EL (cell line): ENCODE measurements at places on chromosomes 5 and 9.

- peak; percentile 59 for DNase-seq
These were observed 18.9 kb downstream of the MARCHF11 start for GRCh38 chr5:16160706-16161105.

- peak; percentile 75 for DNase-seq
These were observed 566 bp upstream of the FOCAD start for GRCh38 chr9:20683351-20684034.

DNA sequence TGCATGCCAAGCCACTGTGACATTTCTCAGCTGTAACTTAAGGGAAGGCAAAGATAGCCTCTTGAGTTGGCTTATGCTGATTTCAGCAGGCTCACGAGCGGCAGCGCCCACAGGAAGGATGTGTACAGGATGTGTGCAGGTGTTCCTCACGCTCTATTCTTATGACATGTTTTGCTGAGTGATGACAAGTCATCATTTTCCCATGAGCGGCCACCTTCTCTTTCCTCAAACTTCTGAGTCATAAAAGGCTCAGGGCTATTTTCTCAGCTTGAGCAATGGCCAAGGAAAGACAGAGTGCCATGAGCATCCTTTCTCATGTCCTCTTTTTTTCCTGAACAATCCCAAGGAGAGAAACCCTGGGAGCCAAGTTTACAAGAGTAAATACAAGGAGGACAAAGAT is 365.9 kb downstream of the PLK2 start:
- DNase-seq: peak; percentile 68

GRCh38 chr9:114883709-114884108 is 46.7 kb downstream of the TNFSF8 start:
- no peak for DNase-seq

- no peak for DNase-seq
These were observed 20.8 kb downstream of the GPRIN1 start for GRCh38 chr5:176589039-176589769.

GRCh38 chr5:166382031-166382430 is 1909.4 kb upstream of the WWC1 start:
- no peak for DNase-seq

- DNase-seq: no peak
These were observed 339.2 kb downstream of the AGTPBP1 start for GRCh38 chr9:85402551-85402950.

DNA sequence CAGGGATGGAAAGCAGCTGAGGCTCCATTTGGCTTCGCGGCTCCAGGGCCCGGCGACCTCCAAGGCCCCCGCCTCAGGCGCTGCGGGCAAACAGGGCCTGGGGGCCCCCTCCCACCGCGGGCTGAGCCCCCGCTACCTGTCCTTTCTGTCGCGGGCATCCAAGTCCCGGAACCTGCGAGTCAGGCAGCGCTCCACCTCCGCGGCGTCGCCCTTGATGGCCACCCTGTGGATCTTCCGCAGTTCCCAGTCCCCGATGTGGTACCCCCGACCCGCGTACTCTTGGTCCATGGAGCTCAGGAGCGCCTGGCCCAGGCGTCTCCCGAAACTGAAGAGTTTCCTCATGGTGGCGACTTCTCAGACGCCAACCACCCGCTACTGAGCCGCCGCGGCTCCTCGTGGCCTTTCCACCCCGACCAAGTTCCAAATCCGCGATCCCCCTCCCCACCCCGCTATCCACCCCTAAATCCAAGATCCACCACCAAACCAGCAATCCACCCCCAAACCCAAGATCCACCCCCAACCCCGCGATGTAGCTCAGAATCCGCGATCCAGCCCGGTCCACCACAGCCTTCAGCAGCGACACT is 86.5 kb upstream of the CCDC180 start:
- no peak for DNase-seq

GRCh38 chr5:124873188-124873587 is 126.7 kb upstream of the ZNF608 start:
- DNase-seq: no peak

GRCh38 chr5:145856285-145856818 is 16.5 kb downstream of the GRXCR2 start:
- DNase-seq: peak; percentile 13

- DNase-seq: peak; percentile 48
These were observed 110.4 kb upstream of the LIFR start for GRCh38 chr5:38666668-38667498.

- DNase-seq: no peak
These were observed 30.9 kb downstream of the EPB41L4B start for GRCh38 chr9:109289931-109290330.

DNA sequence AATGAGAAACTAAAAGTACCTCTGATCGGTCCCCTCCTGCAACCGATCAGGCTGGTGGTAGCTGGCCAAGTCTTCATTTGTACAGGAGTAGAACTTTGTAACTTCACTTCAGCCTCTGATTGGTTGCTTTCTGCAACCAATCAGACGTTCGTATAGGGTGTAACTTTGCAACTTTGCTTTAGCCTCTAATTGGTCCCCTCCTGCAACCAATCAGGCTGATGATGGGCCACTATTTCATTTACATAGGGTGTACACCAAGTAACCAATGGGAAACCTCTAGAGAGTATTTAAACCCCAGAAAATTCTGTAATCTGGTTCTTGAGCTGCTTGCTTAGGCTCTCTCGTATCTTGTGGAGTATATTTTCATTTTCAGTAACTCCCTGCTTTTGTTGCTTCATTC is 445.5 kb downstream of the MED10 start:
- DNase-seq: no peak

DNA sequence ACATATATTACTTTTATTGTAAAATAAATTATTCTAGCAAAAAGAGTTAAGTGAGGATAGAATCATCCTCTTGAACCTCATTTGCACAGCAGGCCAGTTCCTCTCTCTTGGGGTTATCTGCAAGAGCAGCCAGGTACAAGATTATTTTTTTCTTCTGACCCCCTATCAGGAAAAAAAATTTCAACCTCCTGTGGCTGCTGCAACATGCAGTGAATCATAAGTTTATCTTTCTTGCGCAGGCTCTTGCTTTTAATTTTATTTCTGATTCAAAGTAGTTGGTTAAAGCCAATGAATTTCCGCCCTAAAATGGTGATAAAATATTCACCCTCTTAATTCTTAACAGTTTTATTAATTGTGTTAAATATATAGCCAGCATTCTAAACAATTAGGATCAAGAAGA is 69.7 kb upstream of the PPP3R2 start:
- no peak for DNase-seq

GRCh38 chr9:14633906-14634565 is 59.2 kb downstream of the ZDHHC21 start:
- no peak for DNase-seq

DNA sequence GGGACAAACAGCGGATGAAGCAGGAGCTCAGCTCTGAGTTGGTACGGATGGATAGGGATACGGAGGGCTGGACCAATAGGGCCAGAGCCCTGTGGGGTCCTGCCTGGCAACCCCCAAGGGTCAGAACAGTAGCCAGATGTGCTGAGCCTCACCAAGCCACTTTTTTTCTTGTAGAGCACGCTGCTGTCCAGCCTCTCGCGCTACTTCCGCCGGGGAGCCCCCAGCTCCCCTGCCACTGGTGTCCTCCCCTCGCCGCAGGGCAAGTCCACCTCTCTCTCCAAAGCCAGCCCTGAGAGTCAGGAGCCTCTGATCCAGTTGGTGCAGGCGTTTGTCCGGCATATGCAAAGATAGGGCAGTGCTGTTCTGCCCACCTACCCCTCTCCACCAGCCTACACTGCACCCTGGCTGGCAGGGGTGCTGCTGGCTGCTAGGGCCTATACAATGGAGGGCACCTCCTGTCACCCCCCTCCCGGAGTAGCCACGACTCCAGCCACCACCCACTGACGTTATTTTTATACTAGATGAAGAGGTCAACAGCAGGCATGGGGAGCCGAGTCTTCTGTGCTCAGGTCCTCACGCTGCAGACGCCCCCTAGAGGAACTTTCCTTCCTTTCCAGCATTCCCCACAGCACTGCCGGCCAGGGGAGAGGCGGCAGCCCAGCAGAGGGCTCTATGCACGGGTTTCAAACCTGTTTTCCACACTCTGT is 21.6 kb downstream of the SH3GLB2 start:
- peak; percentile 76 for DNase-seq

GRCh38 chr9:111034898-111035539 is 3.3 kb downstream of the LPAR1 start:
- DNase-seq: peak; percentile 54

DNA sequence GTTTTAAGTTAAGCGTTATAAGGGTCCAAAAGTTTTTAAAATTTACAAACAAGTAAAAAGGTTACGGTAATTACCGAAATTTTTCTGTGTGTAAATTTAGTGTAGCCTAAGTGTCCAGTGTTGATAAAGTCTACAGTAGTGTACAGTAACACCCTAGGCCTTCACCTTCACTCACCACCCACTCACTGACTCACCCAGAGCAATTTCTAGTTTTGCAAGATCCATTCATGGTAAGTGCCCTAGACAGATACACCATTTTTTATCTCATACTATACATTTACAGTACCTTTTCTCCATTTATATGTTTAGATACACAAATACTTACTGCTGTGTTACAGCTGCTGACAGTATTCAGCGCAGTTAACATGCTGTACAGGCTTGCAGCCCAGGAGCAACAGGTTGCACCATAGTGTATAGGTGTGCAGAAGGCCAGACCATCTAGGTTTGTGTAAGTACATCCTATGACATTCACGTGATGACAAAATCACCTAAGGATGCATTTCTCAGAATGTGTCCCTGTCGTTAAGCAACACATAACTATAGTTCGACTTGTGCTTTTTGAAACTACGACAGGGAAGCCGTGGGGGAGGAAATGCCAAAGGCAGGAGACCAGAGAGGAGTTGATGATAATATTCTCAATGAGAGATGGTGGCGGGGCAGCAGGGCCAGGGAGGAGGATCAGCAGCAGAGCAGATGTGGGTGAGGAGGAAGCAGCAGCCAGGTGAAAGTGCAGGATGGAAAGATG is 48.6 kb downstream of the PSMB7 start:
- DNase-seq: peak; percentile 55

- DNase-seq: no peak
These were observed 2.2 kb downstream of the FNIP1 start for GRCh38 chr5:131794586-131794985.

DNA sequence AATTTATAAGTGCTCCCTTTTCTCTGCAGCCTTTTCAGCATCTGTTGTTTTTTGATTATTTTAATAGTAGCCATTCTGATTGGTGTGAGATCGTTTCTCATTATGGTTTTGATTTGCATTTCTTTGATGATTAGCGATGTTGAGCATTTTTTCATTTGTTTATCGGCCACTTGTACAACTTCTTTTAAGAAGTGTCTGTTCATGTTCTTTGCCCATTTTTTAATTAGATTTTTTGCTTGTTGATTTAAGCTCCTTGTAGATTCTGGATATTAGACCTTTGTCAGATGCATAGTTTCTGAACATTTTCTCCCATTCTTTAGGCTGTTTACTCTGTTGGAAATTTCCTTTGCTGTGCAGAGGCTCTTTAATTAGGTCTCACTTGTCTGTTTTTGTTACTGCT is 46.3 kb downstream of the FYB1 start:
- DNase-seq: no peak

DNA sequence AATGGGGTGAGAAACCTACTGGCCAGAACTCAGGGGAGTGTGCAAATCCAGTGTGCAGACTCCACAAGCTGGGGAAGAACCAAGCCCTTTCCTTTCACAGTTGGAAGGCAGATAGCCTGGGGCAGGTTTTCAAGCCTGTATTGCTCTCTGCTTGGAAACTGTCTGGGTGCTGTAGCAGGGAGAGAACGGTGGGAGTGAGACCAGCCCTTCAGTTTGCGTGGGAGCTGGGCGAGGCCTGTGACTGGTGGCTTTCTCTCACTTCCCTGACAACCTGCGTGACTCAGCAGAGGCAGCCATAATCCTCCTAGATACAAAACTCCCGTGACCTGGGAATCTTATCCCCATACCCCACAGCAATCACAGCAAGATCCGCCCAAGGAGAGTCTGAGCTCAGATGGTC is 44.9 kb upstream of the SNCAIP start:
- DNase-seq: no peak

DNA sequence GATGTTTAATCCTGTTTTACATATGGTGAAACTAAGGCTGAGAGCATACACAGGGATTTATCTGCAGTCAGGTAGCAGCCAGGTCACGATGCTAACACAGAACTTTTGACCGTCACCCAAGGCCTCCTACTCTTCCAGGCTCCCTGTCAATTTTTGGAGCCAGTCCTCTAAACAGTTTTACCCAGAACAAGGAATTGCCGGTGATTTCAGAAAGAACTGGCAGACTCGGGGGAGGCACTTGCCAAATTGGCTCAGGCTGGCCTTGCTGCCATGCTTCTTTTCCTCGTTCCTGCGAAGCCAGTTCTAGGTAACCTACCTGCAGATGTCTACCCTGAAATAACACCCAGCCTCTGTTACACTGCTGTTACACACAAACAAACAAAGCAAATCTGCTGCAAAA is 21.2 kb downstream of the GRIA1 start:
- no peak for DNase-seq

DNA sequence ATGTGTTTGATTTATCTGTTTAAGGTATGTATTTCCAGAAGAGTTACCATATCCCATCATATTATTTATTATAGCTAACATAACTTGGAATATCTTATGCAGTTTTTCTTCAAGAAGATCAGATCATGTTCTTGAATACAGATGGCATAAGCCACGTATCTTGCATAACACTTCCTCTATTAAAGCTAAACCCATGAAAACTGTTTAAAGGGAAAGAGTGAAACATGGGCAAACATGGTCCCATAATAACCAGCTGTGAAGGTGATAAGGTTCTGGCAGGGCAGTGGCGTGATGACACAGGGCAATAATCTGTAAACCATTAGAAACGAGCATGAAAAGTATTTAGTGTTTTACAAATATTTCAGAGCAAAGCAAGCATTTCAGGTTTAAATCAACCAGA is 34.2 kb downstream of the EFNA5 start:
- DNase-seq: no peak

DNA sequence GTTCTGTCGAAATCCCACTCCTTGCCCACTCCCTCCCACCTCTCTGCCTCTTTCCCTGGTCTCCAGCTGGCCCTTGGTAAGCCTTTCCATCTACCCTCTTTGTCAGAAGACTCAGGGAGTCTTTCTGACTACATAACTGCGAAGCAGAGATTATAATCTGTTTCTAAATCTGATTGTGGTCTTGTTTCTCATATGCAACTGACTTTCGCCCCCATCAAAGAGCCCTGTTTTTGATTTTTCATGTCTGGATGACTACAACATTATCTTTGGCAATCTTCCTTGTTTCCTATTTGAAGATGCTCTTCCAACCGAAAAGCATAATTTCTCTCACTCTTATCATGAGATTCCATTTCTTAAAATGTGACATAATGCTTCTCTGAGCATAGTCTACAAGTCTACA is 218.2 kb upstream of the ADAMTSL1 start:
- no peak for DNase-seq

DNA sequence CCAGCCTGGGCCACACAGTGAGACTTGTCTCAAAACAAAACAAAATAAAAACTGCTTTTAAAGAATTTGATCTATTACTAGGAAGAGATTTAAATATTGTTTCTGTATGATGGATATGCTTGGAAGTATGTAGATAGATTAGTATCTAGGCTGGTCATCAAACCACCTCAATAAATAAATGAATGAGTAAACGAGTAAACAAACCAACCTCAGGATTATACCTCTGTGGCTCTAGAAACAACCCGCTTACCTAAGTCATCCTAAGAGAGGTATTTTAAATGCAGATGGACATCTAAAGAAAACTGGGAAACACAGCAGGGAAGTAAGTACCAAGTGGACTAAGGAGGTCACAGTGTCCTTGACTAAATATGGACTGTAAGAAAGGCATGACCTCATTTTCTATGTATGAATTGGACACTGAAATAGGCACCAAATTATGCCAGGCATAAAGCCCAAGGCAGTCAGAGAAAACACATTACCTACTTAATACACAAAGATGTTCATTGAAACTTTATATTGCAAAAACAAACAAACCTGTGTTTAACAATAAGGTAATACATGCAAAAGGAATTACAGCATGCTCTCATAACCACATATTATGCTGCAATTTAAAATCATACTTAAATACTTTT is 7.3 kb downstream of the ANKH start:
- DNase-seq: no peak
